ENCODE measurements at places on chromosomes 12 and 14.
A peak's percentile ranks its signal among the peaks of the same experiment; 100 is the strongest.

GRCh38 chr12:47216150-47216677 lies 136.5 kb upstream of the AMIGO2 start:
- peak; percentile 56 for DNase-seq

DNA sequence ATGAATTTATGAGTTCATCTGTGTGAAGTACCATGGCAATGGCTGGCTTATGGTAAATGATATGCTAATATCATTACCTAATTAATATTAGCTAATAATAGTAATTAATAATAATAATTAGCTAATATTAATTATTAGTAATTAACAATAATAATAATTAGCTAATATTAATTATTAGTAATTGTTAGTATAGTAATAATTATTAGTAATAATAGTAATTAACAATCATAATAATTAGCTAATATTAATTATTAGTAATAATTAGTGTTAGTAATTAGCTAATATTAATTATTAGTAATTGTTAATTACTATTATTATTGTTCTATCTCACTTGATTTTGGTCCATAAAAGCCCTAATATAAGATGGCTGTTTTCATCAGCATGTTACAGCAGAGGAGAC lies 19.8 kb downstream of the RERG start:
- DNase-seq: no peak

DNA sequence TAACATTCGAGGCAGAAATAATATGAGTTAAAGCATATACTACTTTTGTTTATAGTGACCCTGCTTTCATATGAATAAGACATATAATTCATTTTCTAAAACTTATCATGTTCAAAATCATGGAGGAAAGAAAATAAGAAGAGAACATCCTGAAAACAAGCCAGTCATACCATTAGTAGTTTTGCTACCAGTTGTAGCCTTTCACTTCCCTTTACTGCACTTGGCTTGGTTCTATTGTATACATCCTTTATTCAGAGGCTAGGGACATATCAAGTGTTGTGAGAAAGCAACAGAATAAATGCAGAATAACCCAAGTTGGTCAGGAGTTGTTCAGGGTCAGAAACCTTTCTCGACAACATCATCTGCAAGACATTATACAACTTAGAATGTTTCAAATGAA lies 598.7 kb downstream of the SOX5 start:
- DNase-seq: no peak

DNA sequence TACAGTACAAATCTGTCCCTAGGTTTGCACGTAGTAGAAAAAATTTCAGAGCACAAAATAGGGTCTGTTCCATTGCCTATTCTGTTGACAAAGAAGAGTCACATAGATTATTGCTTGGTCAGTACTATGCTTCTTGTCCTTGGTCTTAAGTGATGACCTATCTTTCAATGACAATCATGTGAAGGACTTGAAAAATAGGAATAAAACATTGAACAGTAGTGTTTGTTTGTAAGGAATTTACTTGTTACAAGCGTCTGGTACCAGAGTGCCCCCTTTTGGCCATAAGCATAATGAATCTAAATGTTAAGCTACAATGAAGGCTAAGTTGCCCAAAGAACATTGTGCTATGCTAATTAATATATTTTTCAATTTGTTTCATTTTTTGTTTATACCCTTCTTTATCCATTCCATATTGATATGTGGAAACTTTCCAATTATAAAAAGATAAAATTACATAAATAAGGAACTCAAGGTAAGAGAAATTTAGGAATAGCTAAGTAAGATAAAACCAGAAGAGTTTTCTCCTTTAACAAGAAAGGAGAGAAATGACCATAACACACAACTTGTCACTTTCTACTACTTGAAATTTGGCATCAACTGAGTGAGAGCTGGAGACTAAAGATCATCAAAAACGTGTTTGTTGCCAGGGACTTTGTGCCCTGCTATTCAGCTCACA lies 204.7 kb downstream of the EPS8 start:
- no peak for DNase-seq

DNA sequence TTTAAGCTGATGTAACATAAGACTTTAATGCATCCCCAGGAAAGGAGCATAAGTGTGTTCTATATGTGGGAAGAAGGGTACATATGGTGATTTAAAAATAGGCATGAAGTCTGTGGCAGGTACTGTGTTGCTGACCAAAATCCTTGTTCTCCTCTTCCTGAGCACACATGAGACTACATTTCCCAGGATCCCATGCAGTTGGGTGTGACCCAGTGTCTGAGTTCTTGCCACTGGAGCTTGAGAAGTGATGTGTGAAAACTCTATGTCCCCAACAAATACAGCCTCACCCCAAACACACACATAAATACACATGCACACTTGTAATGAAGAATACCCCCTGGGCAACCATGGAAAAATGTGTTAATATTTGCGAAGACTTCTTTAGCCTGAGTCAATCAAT lies 8.5 kb upstream of the SMIM10L1 start:
- no peak for DNase-seq

DNA sequence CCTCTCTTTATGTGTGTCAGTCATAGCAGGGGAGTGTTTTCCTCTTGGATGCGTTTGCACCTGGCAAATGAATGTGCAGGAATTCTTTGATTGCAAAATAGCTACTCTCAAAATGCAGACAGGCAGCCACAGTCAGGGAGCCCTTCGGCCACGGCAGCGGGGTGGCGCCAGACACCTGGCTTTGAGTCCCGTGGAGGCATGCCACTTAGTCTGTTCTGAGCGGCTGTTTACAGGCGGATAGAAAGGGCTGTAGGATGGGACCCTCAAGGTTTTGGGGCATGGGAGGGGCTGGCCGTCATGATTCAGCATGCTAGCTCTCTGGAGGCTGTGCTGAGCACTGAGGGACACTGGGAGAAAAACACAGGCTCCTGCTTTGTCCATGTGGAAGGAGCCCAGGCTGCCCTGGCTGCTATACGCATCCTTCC lies 117.1 kb downstream of the SLC25A47 start:
- DNase-seq: peak; percentile 2

- DNase-seq: no peak
These were observed 15.3 kb upstream of the STYK1 start for GRCh38 chr12:10689146-10689545.

- peak; percentile 40 for DNase-seq
These were observed at the start of gene IFI27L2 for GRCh38 chr14:94129111-94129757. Gene IFI27L2 (minus strand): TSS chr14:94129604. CDS start chr14:94129564, 40 bp downstream.

- no peak for DNase-seq
These were observed 6.7 kb upstream of the LMO3 start for GRCh38 chr12:16612647-16613046.

DNA sequence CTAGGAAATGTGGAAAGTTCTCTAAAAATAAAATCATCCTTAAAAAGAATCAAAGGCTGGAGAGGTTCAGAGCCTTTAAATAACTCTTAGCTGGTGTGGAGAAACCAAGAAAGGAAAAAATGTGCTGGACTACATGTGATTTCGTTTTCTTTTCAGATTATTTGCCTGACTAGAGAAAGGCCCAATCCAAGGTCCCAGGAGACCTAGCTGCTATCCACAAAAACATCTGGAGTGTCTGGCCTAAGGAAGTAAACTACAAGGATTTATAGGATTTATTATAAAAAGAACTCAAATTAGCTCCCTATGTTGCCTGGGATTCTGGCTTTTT lies 774 bp upstream of the TMEM30B start:
- DNase-seq: no peak

DNA sequence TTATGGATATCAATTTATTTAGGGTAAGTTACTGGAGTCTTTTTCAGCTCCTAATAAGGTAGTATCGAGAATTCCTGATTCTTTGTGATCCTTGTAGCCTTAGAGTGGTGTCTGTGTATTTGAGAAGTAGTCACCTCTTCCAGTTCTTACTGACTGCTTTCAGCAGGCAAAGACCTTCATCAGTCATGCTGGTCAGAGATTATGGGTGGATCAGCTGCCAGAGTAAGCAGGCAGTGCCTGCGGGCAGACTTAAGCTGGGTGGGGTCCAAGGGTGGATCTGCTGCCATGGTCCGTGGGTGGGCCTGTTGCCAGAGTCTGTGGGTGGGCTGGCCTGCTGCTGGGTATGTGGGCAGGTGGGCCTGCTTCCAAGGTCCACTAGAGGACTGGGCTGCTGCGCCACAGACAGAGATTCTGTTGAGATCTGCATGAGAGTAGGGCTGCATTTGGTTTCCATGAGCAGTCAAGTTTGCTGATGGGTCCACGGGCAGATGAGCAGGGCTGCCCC lies 188.7 kb downstream of the ANO2 start:
- DNase-seq: no peak

GRCh38 chr14:24063263-24063836 lies 8.0 kb upstream of the CPNE6 start:
- DNase-seq: no peak

GRCh38 chr12:105348561-105348960 lies 18.1 kb downstream of the C12orf75 start:
- DNase-seq: no peak

DNA sequence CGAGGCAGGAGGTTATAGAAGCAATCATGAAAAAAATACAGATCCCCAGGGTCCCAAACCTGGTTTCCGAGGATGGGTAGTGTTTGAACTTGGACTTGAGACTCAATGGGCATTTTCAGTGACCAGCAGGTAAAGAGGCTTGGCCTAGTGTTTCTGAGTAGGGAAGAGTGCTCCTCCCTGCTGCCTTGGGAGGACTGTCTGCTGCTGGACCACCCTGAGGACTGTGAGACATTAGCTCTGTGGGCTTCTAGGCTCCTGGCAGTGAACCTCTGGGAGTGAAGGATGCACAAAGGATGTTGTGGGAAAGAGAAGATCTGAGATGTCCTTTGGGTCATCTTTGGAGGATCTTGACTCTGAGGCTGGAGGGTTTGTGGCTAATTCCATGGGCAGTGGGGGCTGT lies 30.5 kb downstream of the ANKRD9 start:
- DNase-seq: no peak

DNA sequence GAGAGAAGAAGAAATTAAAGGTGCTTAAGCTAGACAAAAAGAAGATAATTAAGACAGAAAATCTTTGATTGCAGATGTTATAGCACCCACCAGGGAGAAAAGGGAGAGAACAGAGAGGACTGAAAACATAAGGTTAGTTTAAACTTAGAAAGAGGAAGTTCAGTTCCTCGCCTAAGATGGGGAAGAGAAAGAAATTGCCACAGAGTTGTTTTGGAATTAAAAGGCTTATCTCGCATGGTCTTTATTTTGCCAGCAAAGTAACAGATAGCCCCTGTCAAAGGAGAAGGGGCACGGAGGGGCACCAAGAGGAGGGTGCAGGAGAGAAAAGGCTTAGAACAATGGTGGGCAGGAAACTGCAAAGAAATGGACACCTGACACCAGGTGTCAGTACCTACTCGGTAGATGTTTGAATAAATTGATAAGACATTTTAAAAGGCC lies 17.8 kb upstream of the OXA1L start:
- DNase-seq: no peak

GRCh38 chr12:130066742-130067141 lies 95.5 kb upstream of the FZD10 start:
- no peak for DNase-seq

GRCh38 chr12:48446161-48446776 lies 26.1 kb upstream of the ANP32D start:
- no peak for DNase-seq

- no peak for DNase-seq
These were observed 61.2 kb upstream of the VASH1 start for GRCh38 chr14:76699939-76700590.

DNA sequence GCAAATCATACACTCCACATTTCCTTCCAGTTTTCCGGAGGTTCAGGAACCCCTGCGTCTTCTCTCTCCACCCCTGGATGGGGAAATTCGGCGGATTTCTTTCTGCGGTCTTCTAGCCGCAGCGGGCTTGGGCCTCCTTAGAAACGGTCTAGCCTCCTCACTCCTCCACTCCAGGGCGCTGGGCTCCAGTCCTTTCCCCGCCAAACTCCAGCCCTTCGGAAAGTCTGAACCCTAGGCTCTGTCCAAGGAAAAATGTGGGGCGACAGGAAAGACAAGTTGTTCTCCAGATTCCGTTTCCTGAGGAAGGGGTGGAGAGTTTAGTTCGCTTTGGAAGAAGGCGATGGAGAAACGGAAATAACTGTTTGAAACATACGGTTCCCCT lies 1.4 kb upstream of the HOXC10 start:
- no peak for DNase-seq

DNA sequence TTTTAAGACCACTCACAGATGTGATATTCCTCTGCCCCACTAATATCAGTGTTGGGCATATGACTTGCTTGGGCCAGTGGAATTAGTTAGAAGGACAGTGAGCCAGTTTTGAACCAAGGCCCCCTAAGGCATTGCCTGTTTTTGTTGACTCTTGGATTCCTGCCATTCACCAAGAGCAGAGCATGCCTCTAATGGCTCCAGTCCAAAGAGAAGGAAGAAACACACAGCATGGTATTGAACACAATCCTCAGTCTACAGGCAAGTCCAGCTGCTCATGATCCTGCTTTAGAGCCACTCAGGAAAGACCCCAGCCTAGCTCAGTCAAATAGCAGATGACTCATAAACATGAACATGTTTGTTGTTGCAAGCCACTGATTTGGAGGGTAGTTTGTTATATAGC lies 1201.5 kb downstream of the BCL11B start:
- no peak for DNase-seq

GRCh38 chr14:99062216-99062615 lies 209.8 kb downstream of the BCL11B start:
- DNase-seq: no peak

DNA sequence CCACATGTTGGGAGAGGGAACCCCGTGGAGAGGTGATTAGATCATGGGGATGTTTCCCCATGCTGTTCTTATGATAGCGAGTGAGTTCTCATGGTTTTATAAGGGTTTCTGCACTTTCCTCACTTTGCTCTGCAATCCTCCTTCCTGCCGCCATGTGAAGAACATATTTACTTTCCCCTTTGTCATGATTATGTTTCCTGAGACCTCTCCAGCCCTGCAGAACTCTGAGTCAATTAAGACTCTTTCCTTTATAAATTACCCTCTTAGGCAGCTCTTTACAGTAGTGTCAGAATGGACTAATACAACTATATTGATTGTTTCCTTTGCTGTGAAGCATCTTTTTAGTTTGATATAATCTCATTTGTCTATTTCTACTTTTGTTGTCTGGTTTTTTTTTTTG lies 13.1 kb upstream of the RASSF9 start:
- DNase-seq: no peak

DNA sequence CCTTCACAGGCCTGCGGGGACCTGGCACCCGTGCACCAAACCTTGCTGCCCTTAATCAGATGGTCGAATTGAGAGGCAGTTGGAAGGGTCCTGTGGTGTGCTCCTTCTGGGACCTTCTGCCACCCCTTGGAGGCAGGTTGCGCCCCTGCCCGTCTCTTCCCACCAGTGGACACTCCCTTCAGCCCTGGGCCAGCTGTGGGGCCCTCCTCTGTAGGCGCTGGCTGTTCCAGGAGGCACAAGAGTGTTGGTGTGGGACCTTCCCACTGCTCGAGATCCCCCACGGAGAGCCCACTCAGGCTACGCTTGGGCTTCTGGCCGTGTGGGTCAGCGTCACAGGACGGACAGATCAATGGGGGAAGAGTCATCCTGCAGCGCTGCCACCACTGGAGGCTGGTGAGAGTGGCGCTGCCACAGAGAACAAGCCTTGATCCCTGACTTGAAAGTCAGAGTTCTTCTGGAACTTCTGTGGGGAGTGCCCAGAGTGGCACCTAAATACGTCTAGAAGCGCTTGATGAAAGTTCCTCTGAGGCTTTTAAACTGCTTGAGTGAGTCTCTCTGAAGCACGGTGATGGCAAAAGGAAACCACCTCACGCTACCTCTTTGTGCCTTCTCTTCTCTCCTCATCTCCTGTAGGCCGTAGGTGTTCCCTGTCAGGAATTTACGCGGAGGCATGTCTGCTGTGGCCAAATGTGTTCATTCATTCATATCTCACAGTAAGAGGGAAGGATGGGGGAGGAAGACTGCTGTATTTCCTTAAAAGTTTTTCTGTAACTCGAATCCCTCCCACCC lies 48.3 kb downstream of the TRAF3 start:
- DNase-seq: no peak

- DNase-seq: no peak
These were observed 6.1 kb upstream of the SLC35E3 start for GRCh38 chr12:68739891-68740290.

Data from effector memory CD4-positive, alpha-beta T cell (primary cell).